ENCODE measurements at places on chromosomes 1 and 21. TPM values are rescaled to one million over a fixed set of nuclear protein-coding genes. Genes with fewer than 3 reads are reported as not detected.
A peak's percentile ranks its signal among the peaks of the same experiment; 100 is the strongest.

- DNase-seq: no peak
Observed at GRCh38 chr1:209929751-209930150, 8.3 kb upstream of the SYT14 start.

DNA sequence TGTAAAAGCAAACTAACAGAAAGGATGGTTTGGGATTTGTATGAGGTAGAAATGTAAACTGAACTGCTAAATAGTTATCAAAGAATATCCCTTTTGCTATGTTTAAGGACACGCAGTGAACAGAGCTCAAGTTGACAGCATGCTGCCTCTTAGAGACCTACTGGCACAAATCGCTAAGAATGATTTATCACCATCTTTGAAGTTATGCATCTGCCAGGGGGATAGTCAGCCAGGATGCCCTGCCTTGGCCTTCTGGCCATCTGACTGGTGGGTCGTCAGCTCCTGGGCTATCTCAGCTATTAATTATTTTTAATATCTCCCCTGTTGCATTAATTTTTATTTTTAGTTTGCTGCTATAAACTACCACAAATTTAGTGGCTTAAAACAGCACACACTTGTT lies 334.8 kb upstream of the KAZN start:
- DNase-seq: no peak

DNA sequence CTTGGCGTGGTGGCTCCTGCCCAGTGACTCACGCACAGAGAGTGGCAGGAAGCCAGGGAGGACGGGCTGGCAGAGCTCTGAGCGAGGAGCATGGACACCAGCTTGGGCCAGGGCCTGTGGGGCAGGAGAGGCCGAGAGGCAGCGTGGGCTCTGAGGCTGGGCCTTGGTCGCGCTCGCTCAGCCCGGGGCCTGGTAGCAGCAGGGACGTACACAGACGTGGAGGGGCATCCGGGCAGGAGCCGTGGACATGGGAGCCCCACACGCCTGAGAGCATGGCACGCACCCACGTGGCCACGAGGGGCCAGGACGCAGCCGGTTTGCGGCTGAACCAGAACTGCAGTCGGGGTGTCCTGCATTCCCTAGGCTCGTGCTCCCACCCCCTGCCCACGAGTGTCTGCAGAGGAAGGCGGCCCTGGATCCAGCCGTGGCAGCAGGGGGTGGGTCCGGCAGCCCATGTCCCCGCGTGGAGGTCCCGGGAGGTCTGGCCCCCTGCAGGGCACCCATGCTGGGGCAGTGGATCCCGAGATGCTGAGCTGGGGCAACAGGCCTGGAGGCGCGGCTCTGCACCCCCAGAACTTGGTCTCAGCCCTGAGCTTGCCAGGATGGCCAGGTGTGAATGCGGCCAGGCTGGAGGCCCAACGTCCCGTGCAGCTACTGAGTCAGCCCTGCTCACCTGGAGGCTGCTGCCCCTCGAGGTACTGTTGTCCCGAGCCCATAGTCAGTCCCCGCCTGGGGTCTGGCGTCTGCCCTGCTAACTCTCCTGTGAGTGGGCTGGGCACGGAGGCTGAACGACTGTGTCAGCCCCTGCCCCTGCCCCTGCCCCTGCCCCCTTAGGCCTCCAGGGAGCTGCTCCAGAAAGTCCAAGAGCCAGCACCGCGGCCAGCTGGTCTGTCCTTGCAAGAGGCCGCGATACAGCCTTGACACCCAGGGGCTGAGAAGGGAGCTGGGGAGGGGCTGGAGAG lies 61.6 kb downstream of the SLX9 start:
- peak; percentile 36 for DNase-seq

GRCh38 chr1:41374711-41375110 lies 13.5 kb downstream of the FOXO6 start:
- DNase-seq: no peak

PDPN gene
- total RNA-seq: not detected

MUL1 gene
- 32.9 TPM for total RNA-seq

DNA sequence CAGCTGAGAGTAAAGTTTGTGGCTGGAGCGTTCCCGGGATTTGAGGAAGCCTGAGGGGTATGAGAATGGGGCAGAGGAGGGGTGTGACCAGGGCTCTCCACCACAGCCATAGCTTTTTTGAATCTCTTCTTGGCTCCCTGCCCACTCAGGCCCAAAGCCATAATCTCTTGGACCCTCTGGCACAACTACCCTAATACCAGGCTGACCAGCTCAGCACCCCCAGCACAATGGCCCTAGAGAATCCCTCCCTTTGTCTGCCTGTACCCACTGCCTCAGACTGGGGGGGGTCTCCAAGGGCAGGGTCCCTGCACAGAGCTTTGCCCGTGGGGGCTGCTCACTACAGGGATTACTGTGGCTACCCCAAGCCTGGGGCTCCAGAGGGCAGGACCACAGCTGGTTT lies 7.5 kb downstream of the DENND4B start:
- DNase-seq: no peak

WLS gene
- total RNA-seq: 128 TPM

- DNase-seq: no peak
Observed at GRCh38 chr1:25766721-25767436, 33.1 kb upstream of the SELENON start.

DNA sequence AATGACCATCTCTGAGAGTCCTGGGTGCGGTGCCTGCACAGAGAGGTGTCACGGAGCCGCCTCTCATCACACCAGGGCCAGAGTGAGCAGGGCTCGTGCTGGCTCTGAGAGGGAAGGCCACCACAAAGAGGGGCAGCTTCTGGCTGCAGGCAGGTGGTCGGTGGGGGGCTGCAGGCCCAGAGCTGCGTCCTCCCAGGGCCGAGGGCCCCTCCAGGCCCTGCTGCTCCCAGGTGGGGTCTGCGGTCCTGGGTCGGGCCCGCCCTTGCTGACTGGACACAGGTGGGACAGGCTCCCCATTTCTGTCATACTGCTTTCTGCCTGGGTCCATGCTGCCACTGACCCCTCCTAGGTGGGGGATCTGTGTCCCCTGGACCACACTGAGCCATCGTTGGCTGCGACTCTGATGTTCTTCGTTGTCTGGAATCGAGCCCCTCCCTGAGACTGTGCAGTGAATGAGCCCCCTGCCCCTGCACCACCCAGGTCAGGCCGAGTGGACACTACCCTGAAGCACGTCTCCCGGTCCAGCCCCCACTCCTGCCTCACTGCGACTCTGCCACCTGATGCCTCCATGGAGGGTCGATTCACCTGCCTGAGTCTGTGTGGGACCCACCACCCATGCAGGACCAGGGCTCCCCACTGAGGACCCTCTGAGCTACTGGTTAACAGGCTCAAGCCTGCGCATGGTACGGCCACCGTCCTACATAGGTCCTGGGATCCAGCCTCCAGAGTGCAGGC lies 332.0 kb upstream of the VAMP3 start:
- DNase-seq: no peak

- no peak for DNase-seq
Observed at GRCh38 chr1:181117648-181118449, 29.3 kb downstream of the IER5 start.

DNA sequence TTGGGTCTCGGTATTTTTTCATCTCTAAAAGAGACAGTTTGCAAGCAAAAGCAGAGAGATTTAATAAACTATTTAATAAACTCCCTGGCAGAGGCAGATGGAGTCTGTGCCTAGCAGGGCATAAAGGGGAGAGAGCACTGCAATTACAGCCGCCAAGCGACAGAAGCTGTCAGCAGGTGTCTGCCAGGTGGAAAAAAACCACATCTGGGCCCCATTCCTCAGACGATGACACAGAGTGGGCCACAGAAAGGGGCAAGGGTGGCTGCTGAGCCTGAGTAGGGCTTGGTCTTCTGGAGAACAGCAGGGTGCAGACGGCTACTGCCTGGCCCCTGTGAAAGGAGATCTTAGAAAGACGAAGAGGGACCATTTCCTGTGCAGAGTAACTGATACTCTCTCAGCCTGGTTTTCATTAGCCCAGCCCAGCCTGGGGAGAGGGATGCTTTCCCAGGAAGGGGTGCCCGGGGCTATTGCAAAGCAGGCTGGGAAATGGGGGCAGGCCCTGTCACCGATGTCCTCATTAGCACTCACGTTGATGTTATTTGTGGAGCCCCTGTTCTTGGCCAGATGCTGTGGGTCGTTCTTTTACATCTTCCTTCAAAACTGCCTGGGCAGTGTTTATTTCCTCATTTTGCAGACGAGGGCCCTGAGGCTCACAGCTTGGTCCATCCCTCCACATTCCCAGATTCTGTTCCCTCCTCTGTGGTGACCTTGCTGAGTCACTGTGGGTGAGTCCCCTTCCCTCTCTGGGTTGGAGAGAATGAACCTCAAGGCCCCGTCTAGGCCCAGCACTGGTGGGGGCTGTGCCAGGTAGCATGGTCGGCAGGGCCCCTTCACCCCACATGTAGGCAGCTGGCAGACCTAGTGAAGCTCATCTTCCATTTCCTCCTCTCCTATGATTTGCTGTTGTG lies 472.7 kb downstream of the PTPRU start:
- peak; percentile 30 for DNase-seq

DNA sequence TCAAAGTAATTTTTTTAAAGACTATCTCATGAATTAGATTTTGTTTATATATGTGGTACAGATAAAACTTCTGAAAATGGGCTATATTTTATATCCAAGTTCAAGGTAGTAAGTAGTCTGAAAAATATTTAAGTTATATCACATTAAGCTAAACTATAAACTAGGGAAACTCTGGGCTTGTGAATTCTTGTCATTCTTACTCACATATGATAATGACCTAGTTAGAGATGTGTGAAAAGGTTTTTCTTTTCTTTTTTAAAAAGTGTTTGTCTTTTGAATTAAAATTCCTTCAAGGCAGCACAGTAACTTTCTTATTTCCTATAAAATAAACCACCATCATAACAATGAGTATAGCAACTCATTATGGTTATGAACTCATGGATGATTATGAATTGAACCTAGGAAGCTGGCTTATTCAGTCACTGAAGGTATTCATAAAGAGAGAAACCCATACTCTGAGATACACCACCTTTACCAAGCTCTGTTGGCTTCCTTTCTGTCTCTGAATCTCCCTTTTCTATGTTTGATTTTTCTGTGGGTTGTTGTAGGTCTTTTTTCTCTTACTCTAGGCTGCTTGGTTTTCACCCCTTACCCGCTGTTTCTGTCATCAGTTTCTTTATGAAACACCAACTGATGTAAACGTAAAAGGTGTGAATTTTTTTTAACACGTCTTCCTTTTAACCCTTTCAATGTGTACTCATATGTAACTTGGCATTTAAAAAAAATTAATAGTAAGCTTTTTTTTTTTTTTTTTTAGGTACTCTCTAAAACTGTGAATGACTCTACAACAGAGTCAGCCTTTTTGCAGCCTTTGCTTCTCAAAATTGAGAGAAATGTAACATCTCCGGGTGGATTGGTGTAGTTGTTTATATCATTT lies 25.2 kb downstream of the IL12RB2 start:
- no peak for DNase-seq

DNA sequence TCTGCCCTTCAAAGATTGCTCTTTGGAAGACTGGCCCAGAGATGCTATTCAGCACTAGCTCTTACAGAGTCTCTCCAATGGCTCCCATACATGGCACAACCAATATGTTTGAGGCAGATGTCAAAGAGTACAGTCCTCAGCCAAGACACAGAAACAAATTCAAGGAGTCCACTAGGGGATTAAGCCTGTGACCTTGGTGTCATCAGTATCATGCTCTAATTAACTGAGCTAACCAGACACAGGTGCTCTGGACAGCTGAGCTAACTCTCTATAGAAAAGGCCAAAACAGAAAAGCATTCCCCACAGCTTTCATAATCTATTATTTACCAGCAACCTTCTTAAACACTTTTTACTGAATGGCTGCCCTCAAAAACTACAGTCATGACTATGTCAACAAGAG lies 666.0 kb upstream of the PLXNA2 start:
- no peak for DNase-seq

NADK gene
- total RNA-seq: 47.3 TPM

FAM72D gene
- total RNA-seq: 3.5 TPM

STPG1 gene
- 4.6 TPM for total RNA-seq

DNA sequence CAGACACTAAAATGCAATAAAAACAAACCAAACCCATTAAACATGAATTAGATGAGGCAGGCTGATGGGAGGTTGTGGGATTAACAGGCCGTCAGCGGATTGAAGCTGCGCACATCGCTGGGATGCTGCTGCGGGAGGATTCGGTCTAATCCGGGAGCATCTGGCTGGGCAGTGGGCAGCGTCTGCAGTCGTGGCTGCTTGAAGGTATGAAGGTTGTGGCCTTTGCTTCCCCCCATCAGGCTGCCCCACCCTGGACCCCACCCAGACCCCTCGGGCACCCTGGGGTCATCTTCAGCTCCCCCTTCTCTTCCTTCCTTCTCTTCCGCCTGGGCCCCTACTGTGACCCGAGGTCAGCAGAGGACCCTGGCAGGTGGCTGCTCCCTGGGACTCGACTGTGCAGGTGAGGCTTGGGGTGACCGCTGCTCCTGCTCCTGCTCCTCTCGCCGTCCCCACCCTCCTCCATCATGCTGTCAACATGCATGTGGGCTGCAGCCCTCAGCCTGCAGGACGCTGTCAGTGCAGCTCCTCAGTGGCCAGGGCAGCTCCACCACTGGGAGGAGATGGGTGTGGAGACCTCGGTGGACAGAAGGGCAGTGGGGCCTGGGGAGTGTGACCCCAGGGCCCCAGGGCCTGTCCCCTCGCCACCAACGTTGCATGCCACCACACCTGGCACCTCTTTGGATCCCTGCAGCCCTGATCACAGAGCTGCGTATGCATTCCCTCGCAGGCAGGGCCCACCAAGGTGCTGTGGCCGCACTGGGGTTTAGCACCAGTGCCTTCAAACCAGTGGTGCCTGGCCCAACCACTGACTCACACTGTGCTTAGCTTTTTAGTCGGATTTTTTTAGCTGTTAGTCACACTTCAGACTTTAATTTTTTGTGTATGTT lies 112.2 kb upstream of the COL6A1 start:
- DNase-seq: no peak

MAN1C1 gene
- total RNA-seq: 0.79 TPM

AMY1B gene
- not detected for total RNA-seq

DNA sequence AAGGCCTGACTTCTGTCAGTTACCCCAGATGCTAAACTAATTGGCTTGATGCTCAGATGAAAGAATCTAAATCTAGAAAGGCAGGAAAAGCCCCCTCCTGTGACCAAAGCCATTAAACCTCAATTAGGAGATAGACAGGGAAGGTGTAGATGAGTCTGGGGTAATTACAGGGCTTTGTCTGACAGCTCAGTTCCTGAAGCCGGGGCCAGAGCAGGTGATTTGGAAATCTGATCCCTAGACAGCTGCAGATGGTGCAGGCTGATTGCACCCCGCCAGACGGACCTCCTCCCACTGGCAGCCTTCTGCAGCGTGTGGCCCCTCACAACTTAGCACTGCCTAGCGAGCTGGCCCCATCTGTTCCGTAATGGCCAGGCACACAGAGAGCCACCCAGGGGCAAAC lies 395.1 kb downstream of the HLX start:
- no peak for DNase-seq

- DNase-seq: no peak
Observed at GRCh38 chr1:15870421-15870820, 22.9 kb downstream of the SPEN start.

GRCh38 chr1:210407887-210408252 lies 79.2 kb downstream of the HHAT start:
- DNase-seq: no peak
